Activated gamma-delta T cell (primary cell): ENCODE measurements at places on chromosomes 4 and X.

DNA sequence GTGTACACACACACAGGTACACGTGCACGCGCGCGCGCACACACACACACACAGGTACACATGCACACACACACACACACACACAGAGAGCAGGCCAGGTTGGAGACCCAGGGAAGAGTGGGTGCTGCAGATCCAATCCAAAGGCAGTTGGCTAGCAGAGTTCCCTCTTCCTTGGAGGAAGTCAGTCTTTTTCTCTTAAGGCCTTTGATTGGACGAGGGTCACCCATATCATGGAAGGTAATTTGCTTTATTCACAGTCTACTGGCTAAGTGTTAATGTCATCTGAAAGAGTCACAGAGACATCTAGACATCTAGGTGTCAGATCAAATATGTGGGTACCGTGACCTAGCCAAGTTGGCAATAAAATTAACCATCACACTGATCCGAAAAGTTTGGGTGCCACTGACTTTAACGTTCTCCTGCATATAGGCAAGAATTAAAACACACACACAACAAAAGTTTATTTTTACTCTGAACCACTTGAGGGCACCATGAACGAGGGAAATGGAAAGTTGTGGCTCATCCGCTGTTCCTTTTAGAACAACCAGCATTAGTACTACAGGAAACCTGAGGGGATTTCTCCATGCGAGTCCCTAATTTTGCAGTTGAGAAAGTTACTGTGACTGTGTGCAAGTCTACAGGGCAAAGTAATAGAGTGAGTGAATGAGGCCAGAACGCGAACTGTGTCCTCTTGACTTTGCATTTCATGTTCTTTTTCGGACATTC is 66.0 kb upstream of the STOX2 start:
- DNase-seq, result no peak

DNA sequence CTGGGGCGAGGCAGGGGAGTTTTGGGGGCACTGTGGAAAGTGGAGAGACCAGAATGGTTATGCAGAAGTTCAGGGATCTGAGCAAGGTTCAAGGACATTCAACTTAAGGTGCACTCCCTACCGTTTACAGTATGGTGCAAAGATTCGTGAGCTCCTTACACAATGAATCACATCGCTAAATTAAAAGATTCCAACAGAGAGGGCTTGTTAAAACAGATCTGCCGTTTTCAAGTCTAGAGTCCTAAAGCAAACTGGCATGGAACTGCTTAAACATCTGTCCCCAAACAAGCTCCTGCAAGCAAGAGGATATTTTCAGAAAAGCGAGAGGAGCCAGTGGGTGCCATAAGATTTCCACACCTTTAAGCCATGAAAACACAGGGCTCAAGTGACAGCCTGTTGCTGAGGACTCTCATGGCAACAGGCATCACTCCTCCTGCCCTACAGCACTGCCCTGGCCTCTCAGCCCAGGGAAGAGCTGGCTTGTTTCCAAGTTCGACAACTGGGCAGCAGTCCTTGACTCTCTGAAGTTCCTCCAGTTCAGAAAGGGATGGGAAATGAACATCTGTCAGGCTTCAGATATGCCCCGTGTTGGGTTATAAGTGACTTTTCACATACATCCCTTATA is 10.0 kb downstream of the FAM184B start:
- no peak for DNase-seq

DNA sequence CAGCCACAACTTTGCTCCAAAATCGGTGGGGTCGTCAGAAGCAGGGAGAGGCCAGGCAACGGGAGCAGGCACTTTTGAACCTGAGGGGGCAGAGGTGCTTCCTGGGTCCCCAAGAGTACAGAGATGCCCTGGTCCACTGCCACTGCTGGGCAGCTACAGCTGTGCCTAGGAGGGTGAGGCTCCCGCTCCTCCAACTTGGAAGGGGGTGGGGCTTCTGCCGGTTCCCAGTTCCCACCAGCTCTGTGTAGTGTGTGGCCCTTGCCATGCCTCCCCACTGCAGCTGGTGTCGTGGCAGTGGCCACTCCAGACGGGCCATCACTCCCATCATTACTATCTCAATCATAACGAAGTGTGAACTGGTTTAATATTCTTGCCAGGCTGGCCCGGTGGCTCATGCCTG is 1496.3 kb downstream of the PCDH7 start:
- no peak for DNase-seq

DNA sequence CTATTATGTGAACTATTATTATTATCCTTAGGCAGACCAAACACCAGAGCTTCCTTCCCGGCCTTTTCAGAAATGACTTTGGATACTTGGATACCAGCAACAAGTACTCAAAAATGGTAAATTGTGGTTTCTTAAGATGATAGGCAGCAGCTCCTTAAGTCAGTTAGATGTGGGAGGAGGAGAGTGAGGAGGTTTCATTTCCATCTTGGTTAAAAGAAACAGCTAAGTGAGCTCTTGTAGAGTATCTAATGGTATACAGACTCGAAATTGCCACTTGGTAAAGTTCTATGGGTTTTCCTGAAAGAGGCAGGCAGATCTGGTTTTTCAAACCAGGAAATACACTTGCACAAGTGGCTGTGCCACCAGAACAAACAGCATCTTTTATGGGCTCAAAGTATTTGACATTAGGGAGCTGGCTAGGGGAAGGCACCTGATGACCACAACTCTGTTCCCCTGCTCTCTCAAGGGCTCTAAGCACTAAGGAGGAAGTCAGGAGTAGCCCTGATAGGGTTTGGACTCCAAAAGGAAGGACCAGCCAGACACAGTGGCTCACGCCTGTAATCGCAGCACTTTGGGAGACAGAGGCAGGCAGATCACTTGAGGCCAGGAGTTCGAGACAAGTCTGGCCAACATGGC is 130.9 kb downstream of the TMEM164 start:
- no peak for DNase-seq

DNA sequence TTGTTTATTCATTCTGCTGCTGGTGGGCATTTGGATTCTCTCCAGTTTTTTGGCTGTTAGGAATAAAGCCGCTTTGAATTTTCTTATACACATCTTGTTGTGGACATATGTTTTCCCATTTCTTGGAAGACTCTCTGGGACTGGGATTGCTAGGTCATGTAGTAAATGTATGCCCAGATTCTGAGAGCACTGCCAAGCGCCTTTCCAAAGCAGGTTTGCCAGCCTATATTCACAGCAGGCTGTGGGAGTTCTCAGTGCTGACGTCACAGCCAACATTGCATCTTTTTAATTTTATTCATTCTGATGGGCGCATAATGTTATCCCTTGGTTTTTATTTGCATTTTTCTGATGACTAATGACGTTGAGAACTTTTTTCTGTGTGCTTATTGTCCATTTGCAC is 24.1 kb downstream of the TMEM271 start:
- DNase-seq, result no peak

GRCh38 chrX:13082206-13083065 is 38.0 kb upstream of the FAM9C start:
- no peak for DNase-seq

GRCh38 chr4:6111354-6111960 is 88.9 kb downstream of the JAKMIP1 start:
- DNase-seq, result no peak

DNA sequence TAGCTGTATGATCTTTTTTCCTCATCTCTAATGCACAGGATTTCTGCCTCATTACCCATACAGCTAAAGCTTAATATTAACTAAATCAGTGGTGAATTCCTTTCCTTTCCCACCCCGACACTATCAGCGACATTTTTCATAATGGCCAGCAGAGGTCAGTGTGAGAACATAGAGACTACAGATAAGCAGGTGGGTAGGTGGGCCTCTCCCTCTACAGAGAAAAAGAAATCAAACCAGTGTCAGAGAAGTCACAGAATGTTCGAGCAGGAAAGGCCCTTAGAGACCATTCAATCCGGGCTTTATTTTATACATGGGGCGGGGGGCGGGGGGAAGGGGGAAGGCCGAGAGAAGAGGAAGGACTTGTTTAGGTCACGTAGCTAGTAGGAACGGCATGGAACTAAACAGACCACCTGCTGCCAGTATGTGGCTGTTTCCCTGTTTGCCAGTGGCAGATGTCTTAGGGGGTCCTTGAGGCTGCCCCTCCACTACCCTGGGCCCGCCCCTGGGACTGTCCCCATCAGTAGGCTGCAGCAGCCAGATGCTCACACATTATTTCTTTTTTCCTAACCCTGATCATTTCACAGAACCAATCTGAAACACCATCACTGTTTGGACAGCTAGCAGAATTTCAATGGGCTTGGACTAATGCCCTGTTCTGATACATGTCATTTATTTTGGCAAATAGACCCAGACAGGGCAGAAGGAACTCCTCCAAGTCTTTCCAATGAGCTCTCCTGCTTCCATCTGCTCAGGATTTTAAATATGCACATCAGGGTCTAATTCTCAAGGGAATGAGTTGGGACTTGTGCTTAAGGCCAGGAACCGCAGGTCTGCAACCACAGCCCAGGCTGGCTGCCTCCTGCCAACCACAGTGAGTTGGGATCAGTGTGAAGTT is 133.4 kb downstream of the ATG4A start:
- no peak for DNase-seq

DNA sequence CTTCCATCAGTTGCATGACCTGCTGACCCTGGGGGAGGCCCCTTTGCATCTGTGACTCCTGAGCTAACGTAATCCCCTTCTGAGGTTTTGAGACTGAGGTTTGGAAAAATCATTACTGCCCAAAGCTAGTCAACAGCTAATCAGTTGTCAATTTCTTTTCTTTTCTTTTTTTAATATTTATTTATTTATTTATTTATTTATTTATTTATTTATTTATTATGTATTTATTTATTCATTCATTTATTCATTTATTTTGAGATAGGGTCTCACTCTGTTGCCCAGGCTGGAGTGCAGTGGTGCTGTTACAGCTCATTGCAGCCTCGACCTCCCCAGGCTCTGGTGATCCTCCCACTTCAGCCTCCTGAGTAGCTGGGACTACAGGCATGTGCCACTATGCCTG is 25.1 kb upstream of the FHL1 start:
- no peak for DNase-seq

- DNase-seq, result no peak
Measured at GRCh38 chrX:46754036-46754435, 4.9 kb downstream of the SLC9A7 start.

DNA sequence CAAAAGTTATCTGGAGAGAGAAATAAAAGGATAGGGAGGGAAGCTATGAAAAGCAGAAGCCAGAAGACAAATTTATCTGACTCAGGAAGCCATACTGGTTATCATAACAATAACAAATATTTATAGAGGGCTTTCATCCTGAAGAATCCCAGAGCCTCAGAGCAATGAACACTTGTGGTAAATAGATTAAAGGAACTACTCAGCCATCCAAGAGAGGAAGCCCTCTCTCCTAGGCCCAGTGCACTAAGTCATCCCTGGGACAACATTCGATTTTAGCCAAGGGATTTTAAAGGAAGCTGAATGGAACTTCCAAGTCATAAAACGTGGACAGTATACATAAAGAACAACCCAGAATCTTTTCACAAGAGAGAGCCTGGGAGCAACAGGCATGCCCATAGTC is 76.9 kb downstream of the COL4A6 start:
- no peak for DNase-seq

- no peak for DNase-seq
Measured at GRCh38 chr4:37812713-37813112, 13.8 kb upstream of the PGM2 start.

GRCh38 chrX:103211012-103211715 is 3.7 kb upstream of the BEX4 start:
- no peak for DNase-seq

DNA sequence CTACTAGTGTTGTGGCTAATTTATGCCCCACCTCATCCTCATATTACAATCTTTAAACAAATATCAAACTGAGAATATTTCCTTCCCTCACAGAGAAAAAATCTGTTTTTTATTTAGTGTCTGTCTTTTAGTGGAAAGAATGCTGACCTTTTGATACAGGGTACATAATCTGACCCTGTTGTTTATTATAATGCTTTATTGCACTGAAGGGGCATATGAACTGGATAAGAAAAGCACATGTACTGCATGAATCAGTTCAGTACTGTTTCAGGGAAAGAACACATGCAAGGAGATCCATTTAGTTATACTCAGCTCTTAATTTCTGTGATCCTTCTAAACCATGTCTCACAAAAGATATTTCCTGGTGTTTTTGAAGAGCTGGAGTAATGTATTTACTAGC is 15.5 kb upstream of the DYNLT3 start:
- DNase-seq, result no peak

- no peak for DNase-seq
Measured at GRCh38 chr4:108433832-108434231, 186.5 kb upstream of the RPL34 start.

- no peak for DNase-seq
Measured at GRCh38 chr4:86443495-86443894, 83.6 kb upstream of the MAPK10 start.

DNA sequence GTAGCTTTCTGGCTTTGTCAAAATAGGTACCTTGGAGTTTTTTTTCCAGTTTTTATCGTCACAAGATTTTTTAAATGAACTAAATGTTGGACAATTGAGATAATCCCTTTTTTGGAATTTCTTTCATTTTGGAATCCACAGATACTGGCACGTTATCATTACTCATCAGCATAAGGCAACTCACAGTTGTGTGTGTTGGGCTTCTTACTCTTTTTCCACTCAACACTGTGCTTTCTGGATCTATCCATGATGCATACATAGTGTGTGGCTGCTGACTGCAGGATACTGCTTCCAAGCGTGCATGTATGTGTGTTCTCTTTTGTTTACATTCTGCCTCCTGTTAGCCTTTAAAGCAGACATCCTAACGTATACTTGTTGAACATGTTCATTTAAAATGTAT is 113.5 kb upstream of the FAM9A start:
- no peak for DNase-seq

- DNase-seq, result no peak
Measured at GRCh38 chr4:168550064-168550766, 53.4 kb downstream of the PALLD start.

DNA sequence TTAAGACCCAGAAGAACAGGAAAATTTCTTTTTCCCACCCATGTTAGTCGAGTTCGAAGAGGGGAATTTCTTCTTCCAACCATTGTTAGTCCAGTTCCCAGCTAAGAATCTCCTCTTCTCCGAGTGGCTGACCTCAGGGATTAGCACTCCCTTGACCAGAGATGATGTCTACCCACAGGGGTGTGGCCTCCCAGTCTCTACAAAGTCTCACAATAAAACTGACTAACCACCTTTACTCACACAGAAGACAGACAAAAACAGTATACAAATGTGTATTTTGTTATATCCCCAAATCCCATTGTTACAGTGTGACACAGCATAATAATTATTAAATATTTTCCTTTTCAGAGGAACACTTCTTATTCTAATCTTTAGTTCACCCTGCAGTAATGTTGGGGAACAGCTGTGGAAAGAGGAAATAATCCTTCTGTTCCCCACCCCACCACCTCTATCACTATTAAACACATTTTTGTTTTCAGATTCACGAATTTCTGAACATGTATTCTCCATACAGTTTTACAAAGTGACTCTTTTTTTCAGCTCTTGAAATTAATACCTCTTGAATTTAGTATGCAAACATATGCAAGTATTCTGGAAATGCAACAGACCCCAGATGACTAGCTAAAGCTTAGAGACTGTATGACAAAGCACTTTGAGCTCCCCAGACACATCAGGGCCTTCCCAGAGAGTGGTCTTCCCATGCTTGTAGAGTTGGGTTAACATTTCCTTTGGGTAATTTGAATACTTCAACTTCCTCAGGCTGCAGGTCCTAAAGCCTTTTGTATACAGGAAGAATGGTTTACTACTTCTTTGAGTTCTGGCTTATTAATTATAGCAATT is 62.5 kb upstream of the NFKB1 start:
- no peak for DNase-seq

GRCh38 chr4:1245481-1246051 is 3.4 kb downstream of the CTBP1 start:
- no peak for DNase-seq
